Breast epithelium (tissue), 4 donors: ENCODE measurements at places on chromosomes 3 and 15. TPM values are rescaled to one million over a fixed set of nuclear protein-coding genes. Genes with fewer than 3 reads are reported as not detected.

The ATP10A gene
- 17.4 TPM for total RNA-seq

The CAMP gene
- total RNA-seq, result not detected

The MAP6D1 gene
- total RNA-seq, result 2.1 TPM

The FMN1 gene
- 50.7 TPM for total RNA-seq

The POLR2M gene
- total RNA-seq, result 126 TPM

The SPRED1 gene
- 28.1 TPM for total RNA-seq

The DNAJC13 gene
- total RNA-seq, result 53.6 TPM

The CLDN18 gene
- not detected for total RNA-seq

The GCNT3 gene
- total RNA-seq, result not detected

The TRIM42 gene
- total RNA-seq, result not detected

The TRAT1 gene
- 0.88 TPM for total RNA-seq

The FETUB gene
- total RNA-seq, result not detected

The SYNPR gene
- total RNA-seq, result not detected

The FGF7 gene
- 33.7 TPM for total RNA-seq
